Muscle of leg (tissue), 16 donors: ENCODE measurements at places on chromosomes 1 and 21. TPM values are rescaled to one million over a fixed set of nuclear protein-coding genes. Genes with fewer than 3 reads are reported as not detected.

DNA sequence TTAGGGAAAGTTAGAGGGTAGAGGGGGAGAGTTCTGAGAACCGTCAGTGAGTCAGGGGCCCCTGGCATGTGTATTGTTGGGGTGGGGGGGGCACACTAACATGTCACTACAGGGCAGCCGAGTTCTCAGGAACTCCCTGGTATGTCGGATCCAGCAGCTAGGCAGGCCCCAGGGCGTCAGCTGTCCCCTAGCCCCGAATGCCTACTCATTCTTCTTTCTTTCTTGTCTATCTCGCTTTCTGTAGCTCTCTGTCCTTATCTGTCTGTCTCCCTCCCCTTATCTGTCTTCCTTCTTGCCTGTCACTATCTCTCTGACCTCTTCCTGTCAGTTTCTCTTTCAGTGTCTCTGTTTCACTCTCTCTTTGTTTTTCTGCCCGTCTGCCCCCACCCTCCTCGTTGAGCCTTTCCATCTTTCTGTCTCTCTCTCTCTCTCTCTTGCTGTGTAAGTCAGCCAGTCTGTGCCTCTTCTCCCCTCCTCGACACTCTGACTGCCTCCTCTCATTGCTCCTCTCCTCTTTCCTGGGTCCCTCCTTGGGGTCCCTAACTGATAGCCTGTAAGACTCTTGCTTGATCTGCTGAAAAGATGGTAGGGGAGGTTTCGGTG lies 2.4 kb downstream of the NTRK1 start:
- no peak for DNase-seq

The ADORA1 gene
- 2.0 TPM for total RNA-seq

- DNase-seq: no peak
Measured at GRCh38 chr21:46307625-46308024, 16.0 kb downstream of the C21orf58 start.

DNA sequence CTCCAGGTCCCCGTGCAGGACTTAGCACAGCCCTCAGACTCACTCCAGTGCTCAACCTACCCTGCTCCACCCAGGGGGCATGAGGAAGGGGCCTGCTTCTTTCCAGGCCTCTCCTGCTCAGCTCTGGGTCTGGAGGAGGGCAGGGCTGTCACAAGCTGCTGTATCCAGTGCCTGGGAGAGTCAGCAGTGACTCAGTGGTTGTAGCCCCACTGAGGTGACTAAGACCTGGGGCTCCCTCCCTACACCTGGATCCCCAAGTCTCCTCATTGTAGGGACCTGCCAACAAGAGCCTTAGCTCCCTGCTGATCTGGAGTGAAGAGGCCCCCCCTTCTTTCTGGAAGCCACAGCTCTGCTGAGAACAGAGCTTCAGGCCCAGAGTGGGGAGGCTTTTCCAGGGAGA lies 36.1 kb upstream of the FAM131C start:
- no peak for DNase-seq

- no peak for DNase-seq
Measured at GRCh38 chr1:145847827-145848226, 2.4 kb downstream of the NUDT17 start.

The TMEM269 gene
- 0.18 TPM for total RNA-seq

The CFAP45 gene
- 0.22 TPM for total RNA-seq

DNA sequence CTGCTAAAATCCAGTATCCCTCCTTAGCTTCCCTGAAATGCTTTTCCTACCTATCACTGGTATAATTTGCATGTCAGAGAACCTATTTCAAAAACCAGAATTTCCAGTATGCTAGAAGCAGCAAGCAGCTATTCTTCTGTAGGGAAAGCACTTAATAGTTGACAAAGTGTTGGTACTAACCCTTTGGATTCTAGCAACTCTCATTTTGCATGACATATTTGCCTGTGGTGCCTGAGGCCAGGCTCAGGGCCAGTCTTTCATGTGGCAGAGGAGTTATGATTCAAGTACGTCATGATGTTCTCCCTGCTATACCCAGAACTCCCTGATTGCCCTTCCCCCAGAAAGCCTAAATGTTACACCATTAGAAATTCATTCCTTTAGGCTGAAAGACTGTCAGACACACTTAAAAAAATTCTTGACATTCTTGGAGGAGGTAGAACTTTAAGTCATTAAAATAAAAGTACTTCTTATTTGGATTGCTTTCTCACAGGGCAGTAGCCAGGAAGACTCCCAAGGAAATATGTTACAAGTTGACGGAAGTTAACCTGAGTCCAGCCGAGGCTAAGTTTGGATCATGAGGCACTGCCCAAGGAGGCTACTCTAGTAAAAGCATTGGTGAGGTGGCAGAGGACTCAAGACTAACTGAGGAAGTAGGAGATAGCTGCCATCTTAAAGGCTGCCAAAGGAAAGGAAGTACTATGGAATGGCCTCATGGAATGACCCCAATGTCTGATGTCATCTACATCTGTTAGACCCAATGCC lies 298.4 kb upstream of the SPAG17 start:
- no peak for DNase-seq

The IRF6 gene
- total RNA-seq: 0.49 TPM

- DNase-seq: no peak
Measured at GRCh38 chr1:79554688-79555087, 548.2 kb upstream of the ADGRL4 start.

The MPZ gene
- 21.9 TPM for total RNA-seq
